ENCODE measurements at places on chromosomes 4 and X. TPM values are rescaled to one million over a fixed set of nuclear protein-coding genes. Genes with fewer than 3 reads are reported as not detected.

CDKL2 gene
- 0.90 TPM for total RNA-seq

DRP2 gene
- total RNA-seq = not detected

DNA sequence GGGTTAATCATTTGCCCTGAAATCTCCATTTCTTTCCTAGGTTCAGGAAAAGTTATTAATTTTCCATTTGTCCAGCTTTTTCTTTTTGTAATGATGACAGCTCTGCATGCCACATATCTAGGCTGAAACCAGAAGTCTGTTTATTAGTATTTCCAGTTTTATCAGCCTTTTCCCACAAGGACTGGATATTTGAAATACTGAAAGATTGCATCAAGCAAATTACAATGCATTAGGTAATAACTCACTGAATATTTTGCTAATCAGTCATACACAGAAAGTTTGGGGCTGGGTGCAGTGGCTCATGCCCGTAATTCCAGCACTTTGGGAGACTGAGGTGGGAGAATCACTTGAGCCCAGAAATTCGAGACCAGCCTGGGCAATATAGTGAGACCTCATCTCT, 21.5 kb downstream of the SLC9A7 start:
- DNase-seq = peak; percentile 13

COX7B2 gene
- total RNA-seq = not detected

DNA sequence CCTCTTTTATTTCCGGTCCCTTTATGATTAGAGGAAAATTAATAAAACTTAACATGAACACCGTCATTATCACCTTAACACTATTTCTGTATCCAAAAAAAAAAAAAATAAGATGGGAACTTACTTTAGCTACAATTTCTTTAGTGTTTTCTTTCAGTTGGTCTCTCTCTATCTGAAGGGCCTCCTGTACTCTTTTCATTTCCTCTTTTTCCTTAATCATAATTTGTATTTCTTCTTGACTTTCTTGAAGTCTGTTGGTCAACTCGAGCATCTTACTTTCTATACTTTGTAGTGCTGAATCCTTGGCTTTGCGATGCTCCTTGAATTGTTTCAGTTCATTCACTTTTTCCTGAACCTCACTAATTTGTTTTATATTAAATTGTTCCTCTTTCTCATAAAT, 45.3 kb upstream of the BDH2 start:
- DNase-seq = no peak

DNA sequence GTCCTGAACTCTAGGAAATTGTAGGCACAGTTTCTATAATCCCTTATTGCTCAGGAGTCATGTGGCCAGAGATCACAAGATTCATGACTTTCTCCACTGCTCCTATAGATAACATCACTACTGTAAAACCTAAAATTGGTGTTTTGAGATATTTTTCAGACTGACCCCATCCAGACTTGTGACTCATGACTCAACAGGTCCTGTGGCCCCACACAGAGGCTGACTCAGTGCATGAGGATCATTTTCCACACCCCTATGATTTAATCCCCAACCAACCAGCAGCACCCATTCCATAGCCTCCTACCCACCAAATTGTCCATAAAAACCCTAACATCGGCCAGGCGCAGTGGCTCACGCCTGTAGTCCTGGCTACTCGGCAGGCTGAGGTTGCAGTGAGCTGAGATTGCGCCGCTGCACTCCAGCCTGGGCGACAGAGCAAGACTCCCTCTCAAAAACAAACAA, 13.2 kb upstream of the XIAP start:
- DNase-seq = peak; percentile 34

DNA sequence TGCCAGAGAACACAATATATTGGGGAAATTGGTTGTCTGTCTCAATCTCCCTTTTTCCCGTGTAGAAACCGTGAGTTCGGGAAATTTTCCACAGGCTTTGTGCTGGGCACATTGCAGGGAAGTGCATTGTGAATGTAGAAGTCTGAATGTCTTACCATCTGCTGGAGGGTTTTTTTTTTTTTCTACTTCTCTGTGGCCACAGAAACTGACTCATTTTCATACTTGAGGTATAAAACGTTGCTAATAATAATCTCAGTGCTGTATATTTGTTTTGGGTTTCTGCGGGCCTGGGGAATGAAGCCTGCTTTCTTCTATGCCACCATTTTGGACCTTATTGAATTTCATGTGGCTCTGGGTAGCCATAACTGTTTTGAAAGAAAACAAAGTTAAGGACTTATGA, 1001.2 kb downstream of the STIM2 start:
- peak; percentile 30 for DNase-seq

IQCM gene
- not detected for total RNA-seq

All from bronchial epithelial cell (primary cell).